ENCODE measurements at places on chromosomes 2 and 18.

GRCh38 chr2:4258563-4258962 is 555.2 kb downstream of the DCDC2C start:
- DNase-seq = peak; percentile 25

GRCh38 chr18:37741032-37741623 is 175.5 kb upstream of the CELF4 start:
- DNase-seq = no peak

DNA sequence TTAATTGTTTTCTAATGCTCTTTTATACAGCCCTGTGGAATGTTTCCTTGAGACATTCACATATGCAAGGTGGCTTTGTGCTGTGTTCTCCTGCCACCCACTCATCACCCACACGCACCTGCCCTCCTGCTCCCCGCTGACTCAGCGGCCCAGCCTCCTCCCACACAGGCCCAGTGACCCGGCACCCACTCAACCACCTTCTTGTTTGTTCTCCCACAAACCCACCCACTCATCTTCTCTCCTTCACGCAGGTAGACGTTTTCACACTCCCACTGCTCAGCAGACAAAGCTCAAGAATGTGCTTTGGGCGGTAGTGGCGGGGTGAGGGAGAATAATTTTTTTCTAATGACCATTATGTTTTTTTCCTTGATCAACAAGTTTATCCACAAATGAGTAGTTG is 28.6 kb upstream of the NEMP2 start:
- no peak for DNase-seq

DNA sequence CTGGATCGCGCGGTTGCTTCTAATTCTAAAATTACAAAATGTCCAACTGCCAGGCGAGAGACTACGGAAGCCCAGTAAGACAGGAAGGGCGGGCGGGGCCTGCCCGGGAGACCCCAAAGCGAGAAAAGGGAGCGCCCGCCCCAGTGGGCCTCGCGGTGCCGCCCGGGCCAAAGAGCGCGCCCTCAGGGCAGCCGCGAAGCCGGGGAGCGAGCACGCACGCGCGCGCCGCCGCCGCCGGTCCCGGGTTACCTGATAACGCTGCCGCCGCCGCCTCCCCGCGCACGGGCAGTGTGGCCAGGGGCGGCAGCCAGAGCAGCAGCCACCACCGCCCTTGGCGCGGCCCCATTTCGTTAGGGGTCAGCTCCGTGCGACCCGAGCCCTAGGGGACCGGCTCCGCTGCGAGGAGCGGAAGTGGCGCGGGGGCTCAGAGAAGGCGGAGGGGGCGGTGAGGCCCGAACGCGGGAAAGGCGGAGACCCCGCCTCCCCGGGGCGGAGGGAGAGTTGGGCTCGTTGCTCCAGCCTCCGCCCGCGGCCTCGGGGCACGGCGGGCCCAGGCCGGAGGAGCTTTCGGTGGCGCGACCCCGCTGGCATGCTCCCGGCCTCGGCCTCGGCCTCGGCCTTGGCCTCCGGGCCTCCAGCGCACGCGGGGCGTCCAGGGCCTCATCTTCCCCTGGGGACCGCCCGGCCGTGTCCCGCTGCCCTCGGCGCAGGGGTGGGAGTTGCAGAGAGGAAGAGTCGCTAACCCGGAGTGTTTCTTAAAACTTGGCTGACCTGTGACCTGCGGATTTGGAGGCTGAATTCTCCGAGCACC is at the start of gene NEMP2:
TSS of gene NEMP2 (minus strand) at position 413 of the 811 bp plus-strand sequence. CDS start at position 346, 67 bp downstream.
- no peak for DNase-seq

GRCh38 chr2:152525277-152525838 is 190.4 kb downstream of the FMNL2 start:
- peak; percentile 34 for DNase-seq

- no peak for DNase-seq
Observed at GRCh38 chr18:39693359-39693758, 2127.8 kb upstream of the CELF4 start.

GRCh38 chr18:59898093-59898492 is 1.7 kb upstream of the PMAIP1 start:
- DNase-seq = no peak

DNA sequence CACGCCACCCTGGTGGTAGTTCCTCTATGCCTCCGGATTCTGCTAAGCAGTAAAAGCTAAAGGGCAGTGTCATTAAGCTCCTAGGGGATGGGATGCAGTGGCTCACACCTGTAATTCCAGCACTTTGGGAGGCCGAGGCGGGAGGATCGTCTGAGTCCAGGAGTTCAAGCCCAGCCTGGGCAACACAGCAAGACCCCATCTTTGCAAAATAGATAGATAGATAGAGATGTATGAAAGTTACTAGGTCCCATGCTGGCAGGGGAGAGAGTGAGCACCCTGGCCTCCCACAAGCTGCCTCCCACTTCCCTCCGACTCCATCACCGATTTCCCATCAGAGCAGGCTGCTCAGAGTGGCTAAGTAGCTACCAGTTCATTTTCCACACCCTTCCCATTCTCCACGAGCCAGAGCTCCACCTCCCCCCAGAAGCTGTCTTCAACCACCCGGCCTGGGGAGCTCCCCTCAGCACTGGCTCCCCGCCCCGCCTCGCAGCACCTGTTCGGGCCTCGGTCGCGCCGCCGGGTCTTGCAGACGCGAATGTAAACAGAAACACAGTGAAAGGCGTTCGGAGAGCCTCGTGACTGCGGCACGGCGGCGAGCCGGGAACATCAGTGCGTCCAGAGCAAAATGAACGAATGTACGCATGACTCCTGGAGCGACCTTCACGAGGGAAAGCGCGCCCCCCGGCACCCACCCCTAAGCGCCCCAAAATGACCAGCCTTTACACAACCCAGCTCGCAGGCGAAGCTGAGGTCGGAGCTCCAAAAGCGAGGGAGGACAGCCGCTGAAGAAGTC is 598 bp upstream of the CEP68 start:
- no peak for DNase-seq

GRCh38 chr2:238710032-238710735 is 137.7 kb upstream of the TWIST2 start:
- no peak for DNase-seq

GRCh38 chr18:49723648-49724180 is 89.6 kb downstream of the ACAA2 start:
- DNase-seq = no peak

DNA sequence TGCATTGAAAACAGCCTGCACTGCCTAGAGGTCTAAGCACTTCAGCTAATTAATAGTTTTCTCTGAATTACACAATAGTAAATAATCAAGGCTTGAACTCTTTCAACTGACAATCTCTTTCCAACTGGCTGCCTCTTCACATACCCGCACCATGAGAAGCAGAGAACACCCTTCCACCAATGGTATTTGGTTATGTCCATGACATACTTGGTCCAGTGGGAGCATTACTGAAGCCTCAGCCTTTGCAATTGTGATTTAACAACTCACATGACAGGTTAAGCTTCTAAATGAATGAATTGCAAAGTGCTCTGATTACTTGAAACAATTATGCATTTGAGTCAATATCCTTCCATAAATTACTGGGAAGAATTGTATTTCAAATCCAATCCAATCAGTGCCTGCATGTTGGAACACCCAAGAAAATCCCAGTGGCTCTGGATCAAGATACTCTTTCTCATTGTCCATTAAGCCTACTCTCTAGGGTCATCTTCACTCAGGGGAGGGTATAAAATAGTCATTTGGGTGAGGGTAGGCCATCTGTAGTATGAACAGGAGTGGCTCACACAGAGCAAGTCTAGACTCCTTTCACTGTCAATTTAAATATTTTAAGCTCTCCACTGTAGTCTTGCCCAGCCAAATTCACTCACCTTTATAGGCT is 101.1 kb downstream of the HS1BP3 start:
- no peak for DNase-seq

- peak; percentile 54 for DNase-seq
Observed at GRCh38 chr18:24014986-24015638, 558 bp downstream of the TTC39C start.

DNA sequence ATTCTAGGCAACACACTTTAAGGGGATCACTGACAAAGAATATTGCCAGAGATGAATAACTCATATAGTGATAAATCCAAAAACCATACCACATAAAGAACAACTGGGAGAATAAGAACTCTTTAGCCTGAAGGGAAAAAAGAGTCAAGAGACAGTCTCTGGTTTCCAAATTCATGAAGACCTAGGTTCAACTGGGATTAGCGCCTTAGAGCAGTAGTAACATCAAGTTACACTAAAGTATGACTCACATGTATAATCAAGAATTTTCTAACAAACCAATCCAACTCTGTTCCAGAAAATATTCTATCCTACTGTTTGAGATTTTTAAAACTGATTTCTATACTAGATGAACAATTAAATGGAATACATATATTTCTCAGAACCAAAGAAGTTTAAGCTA is 93.8 kb downstream of the USP34 start:
- DNase-seq = no peak

DNA sequence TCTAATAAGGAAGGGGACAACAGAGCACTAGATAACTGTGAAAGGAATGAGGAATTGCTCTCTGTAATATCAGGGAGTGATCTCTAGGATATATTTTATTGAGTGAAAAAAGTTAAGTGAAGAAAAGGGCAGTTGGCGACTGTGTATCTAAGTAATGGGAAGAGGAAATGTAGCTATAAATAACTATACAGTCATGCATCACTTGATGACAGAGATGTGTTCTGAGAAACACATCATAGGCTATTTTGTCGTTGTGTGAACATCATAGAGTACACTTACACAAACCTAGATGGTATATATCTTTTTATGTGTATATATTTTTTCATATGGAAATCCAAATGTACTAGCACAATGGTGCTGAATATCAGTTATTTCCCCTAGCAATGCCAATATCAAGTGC is 329.3 kb downstream of the TXNL1 start:
- no peak for DNase-seq

- DNase-seq = no peak
Observed at GRCh38 chr18:47932603-47933002, 2.1 kb upstream of the SMAD2 start.

GRCh38 chr2:240023792-240024191 is 1.4 kb downstream of the NDUFA10 start:
- peak; percentile 27 for DNase-seq

- DNase-seq = peak; percentile 66
Observed at GRCh38 chr18:77702686-77703085, 453.0 kb downstream of the GALR1 start.

GRCh38 chr2:45285771-45286390 is 276.6 kb upstream of the SIX2 start:
- no peak for DNase-seq

- no peak for DNase-seq
Observed at GRCh38 chr18:24831871-24832665, 371.6 kb downstream of the HRH4 start.

GRCh38 chr2:62263076-62263715 is 67.3 kb downstream of the B3GNT2 start:
- no peak for DNase-seq

Measured in RKO (cell line).